ENCODE measurements at places on chromosomes 6 and 20.

- DNase-seq = no peak
These were observed 61.1 kb downstream of the TMEM170B start for GRCh38 chr6:11598687-11599086.

DNA sequence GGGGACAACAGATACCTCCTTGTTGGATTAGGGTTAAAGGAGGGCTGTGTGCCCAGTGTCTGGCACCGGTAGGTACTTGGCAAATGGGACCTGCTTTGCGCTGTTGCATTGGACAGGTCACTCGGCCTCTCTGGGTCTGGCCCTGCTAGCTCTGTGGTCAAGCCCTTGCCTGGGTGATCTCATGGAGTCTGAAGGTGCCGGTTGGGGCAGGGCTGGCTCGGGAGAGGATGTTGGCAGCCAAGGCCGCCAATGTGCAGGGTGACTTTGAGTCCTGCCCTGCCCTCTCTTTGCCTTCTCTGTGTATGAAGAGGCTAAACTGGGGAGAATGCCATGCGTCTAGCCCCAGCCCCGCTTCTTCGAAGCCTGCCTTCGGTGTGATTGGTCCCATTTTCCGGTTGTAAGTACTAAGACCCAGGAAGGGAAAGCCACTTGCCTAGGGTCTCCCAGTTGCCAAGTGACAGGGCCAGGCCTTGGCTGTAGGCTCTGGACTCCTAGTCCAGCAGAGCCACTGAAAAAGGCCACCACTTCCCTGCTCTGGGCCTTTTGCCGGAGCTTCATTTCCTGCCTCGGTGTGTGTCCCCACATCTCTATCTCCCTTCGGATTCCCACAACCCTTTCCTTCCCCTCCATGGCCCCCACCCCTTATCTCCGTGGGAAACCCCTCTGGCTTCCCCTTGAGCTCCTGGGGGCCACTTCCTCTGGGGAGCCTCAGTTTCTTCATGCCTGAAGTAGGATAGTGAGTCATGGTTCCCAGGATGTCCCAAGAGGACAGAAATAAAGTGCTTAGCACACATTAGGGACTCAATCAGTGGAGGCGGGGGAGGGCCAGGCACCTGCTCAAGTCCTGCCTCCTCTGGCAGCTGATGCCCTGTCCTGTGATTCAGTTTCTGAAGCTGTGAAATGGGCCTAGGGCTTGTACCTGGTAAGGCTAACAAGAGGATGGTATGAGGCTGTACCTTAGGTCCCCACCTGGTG is 3.9 kb downstream of the SRC start:
- DNase-seq = no peak

- DNase-seq = no peak
These were observed 258.3 kb downstream of the ANKRD60 start for GRCh38 chr20:57970116-57970515.

GRCh38 chr20:25056690-25057233 is 1.2 kb downstream of the ACSS1 start:
- DNase-seq = no peak

DNA sequence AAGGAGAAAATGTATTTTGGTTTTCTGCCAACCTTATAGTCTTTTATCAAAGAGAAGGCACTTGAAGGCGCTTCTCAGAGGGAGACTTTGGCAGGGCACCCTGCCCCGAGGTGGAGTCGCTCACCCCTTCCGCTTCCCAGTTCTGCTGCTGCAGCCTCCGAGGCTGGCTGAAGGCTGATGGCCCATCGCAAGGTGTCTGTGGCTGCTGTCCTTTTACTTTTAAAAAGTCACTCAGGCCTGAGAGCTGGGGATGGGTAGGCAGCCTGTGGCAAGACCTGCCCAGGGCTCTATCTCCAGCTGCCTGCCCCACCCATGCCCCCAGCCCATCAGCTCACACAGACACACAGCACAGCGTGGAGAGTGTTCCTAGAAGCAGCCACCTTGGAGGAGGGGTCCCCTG is 206.6 kb upstream of the CST7 start:
- DNase-seq = no peak

GRCh38 chr6:137967689-137968454 is 100.8 kb downstream of the TNFAIP3 start:
- no peak for DNase-seq

- no peak for DNase-seq
These were observed 37.1 kb downstream of the BEND6 start for GRCh38 chr6:56992036-56992435.

- DNase-seq = no peak
These were observed 460.3 kb downstream of the UTRN start for GRCh38 chr6:144745439-144745838.

DNA sequence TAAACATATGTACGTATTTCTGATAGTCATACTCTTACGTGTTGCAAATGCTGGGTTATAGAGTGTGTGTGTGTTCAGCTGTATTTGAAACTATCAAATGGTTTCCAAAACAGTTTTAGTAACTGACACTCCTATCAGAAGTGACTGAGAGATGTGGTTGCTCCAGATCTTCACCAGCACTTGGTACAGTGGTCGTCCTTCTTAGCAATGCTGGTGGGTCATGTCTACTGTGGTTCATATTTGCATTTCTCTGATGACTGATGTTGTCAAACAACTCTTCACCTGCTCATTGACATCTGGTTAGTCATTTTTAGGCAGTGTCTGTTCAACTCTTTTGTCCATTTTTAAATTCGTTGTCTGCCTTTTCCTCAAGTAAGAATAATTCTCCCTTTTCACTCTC is 259.3 kb downstream of the KIF16B start:
- no peak for DNase-seq

DNA sequence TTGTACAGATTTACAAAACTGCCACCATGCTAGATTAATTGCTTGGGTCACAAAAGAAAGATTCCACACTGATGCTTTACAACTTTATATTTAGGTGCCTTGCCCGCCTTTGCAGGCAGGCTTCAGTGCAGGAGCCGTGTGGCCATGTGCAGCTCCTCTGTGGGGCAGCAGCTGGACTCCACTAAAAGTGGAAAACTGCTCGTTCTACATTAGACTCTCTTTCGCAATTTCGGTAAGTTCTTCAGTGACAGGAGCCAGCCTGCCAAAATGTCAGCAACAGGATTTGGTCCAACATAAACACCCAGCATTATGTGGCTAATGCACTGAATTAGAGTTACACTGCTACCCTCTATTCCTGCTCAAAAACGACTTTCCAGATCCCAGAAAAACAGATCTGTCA is 174.4 kb upstream of the KCNK16 start:
- DNase-seq = no peak

DNA sequence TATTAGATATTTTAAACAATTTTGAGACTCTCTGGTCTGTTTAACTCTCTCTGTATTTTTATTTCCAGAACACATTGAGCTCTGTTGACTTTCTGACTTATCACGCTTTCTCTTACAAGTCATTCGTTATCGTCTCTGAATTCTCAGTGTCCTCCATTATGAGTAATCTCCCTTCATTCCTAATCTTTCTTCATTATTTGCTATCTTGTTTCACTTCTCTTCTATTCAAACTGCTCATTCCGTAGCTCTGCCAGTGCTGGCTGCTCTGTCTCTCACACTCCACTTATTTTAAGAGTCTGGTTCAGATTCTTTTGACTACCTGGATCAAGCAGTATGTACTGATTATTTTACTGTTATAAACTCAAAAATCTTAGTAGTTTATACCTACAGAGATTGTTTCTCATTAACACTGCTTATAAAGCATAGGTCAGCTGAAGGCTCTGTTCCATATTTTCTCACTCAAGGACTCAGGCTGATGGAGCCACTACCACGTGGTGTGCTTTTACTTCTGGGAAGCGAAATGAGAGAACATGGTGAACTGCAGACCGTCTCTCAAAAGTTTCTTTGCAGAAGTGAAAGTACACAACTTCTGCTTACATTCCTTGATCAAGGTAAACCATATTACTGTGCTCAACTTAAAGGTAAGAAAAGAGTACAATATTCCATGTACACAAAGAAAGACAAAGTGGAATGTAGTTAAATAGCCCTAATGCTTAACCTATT is 485.2 kb downstream of the GRIK2 start:
- no peak for DNase-seq

GRCh38 chr20:32457479-32457986 is 99.4 kb downstream of the ASXL1 start:
- DNase-seq = no peak

GRCh38 chr6:144683216-144684070 is 398.3 kb downstream of the UTRN start:
- DNase-seq = no peak

DNA sequence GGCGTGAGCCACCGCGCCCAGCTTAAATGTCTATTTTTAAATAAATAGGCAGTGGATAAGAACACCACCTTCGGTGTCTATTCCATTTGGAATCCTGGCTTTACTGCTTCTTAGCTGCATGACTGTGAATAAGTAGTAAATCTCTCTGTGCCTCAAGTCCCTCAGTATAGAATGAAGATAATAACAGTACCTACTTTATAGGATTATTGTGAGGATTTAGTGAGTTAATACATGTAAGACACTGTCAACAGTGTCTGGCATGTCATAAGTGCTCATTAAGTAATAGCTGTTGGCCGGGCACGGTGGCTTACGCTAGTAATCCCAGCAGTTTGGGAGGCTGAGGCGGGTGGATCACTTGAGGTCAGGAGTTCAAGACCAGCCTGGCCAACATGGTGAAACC is 10.1 kb downstream of the TPX2 start:
- DNase-seq = no peak

- DNase-seq = no peak
These were observed 54.8 kb upstream of the SPDEF start for GRCh38 chr6:34610819-34611477.

DNA sequence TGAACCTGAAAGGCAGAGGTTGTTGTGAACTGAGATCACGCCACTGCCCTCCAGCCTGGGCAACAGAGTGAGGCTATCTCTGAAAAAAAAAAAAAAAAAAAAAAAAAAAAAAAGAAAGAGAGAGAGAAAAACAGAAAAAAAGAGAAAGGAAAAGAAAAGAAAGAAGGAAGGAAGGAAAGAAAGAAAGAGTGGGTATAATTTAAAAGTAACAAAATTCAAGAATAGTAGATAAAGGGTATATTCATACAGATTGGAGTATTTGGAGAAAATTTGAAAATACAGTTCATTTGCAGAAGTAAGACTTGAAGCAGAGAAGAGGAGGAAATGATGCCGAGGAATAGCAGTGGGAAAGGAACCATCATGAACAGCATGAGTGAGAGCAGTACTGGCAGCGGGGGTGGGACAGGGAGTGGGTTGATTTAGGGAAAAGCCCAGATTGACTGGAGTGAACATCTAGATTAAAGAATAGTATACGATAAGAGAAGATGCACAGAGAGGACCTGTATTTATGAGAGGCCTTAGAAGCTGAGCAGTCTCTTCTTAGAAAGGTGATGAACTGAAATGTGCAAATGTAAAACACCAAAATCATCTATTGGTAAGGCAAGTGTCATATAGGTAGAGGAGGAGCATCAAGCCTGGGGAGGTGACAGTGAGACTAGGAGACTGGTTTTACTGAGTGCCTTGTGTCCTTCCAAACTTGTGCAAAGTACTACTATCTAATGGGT is 17.8 kb upstream of the HLA-DRB1 start:
- DNase-seq = no peak

- no peak for DNase-seq
These were observed 193.1 kb downstream of the NRN1 start for GRCh38 chr6:5813625-5814027.

- DNase-seq = no peak
These were observed 749.7 kb upstream of the ADGRB3 start for GRCh38 chr6:67885081-67886033.

DNA sequence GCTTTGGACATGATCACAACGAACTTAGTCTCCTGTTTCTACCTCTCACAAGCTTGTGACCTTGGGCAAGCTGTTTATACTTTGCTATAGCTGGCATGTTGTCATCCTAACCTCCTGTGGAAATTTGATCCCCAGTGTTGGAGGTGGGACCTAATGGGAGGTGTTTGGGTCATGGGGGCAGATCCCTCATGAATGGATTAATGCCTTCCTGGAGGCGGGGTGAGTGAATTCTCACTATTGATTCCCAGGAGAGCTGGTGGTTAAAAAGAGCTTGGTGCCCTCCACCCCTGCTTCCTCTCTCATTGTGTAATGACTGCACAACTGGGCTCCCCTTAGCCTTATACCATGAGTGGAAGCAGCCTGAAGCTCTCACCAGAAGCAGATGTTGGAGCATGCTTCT is 228.9 kb downstream of the HIVEP2 start:
- DNase-seq = no peak

DNA sequence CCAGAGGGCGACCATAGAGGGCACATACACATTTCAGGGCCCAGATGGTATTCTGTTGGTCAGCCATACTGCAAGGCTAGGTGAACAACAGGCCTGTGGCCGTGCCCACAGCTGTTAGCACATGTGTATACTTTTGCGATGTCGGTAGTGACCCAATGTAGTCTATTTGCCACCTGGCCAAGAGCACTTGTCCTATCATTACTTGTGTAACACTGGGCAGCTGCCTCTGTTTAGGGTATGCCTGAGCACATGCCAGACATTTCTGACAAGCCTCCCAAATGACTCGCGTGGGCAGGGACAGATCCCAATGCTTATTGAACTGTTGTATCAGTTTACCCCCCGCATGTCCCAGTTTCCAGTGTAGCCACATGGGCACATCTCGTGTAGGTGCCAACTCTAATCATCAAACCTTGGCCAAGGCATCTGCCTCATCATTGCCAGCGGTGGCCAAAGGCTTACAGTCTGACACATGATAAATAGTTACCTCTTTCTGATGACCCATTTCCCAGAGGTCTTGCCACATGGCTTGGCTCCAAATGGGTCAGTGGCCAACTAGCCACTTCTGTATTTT is 74.4 kb upstream of the FBXL4 start:
- no peak for DNase-seq

- no peak for DNase-seq
These were observed 111.9 kb downstream of the TRIM27 start for GRCh38 chr6:28811873-28812272.
